ENCODE measurements at places on chromosomes 3 and 15. TPM values are rescaled to one million over a fixed set of nuclear protein-coding genes. Genes with fewer than 3 reads are reported as not detected.

The C15orf62 gene
- total RNA-seq: not detected

The APOD gene
- 1.2 TPM for total RNA-seq

The FILIP1L gene
- total RNA-seq: 0.74 TPM

The TMEM212 gene
- not detected for total RNA-seq

The SLC15A2 gene
- 0.20 TPM for total RNA-seq

The FOXB1 gene
- total RNA-seq: not detected

The TMEM207 gene
- total RNA-seq: not detected

The POTEB gene
- total RNA-seq: not detected

The MGLL gene
- total RNA-seq: 60.1 TPM

Measured in A549 treated with dexamethasone at 1 μM for 4 hours (cell line).